ENCODE measurements at places on chromosomes 11 and 22.

GRCh38 chr11:19919050-19919561 lies 206.5 kb downstream of the NAV2 start:
- no peaks in the 10 kb centered on the region for H3K36me3 ChIP-seq
- H3K27ac ChIP-seq = no peak overlapping the region
- H3K4me3 ChIP-seq = no peak overlapping the region
- no peaks in the 10 kb centered on the region for H3K4me1 ChIP-seq
- peaks cover 11% of the 10 kb centered on the region for H3K27me3 ChIP-seq

DNA sequence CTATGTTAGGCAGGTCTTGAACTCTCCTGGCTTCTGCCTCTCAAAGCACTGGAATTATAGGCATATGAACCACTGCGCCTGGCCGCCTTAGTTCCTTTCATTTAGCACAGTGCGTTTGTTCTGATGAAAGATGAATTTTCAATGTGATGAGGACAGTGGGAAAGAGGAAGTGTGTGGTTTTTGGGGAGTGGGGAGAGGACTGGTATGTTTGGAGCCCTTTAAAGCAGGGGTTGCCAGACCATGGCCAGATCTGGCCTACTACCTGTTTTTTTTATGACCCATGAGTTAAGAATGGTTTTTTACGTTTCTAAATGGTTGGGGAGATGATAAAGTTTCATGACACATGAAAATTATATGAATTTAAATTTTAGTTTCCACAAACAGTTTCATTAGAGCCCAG lies 12.5 kb downstream of the ATXN10 start:
- peaks cover 7% of the 10 kb centered on the region for H3K4me1 ChIP-seq
- no peak overlapping the region for H3K4me3 ChIP-seq
- no peaks in the 10 kb centered on the region for H3K36me3 ChIP-seq
- DNase-seq = no peak
- H3K27ac ChIP-seq = no peak overlapping the region

GRCh38 chr11:124839128-124839971 lies 25.9 kb upstream of the ROBO3 start:
- peak overlapping the region; percentile 63 for H3K4me3 ChIP-seq
- H3K36me3 ChIP-seq = no peaks in the 10 kb centered on the region
- peaks cover 6% of the 10 kb centered on the region for H3K4me1 ChIP-seq
- no peak overlapping the region for H3K27ac ChIP-seq
- DNase-seq = no peak

DNA sequence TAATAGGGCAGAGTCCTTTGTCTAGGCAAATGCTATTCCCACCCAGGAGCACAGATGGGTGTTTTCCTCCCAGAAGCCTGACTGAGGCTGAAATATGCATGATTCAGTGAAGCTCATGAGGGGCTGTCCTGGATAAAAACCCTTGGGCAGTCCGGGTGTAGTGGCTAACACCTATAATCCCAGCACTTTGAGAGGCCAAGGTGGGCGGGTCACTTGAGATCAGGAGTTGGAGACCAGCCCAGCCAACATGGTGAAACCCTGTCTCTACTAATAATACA lies 48.6 kb upstream of the LMO2 start:
- H3K4me1 ChIP-seq = peaks cover 18% of the 10 kb centered on the region
- no peak overlapping the region for H3K27ac ChIP-seq
- H3K27me3 ChIP-seq = peaks cover 2% of the 10 kb centered on the region
- no peak for DNase-seq

- no peaks in the 10 kb centered on the region for H3K36me3 ChIP-seq
- H3K27ac ChIP-seq = no peak overlapping the region
- no peaks in the 10 kb centered on the region for H3K4me1 ChIP-seq
- no peak overlapping the region for H3K4me3 ChIP-seq
- H3K27me3 ChIP-seq = peaks cover 3% of the 10 kb centered on the region
Observed at GRCh38 chr11:30914143-30914762, 328.1 kb upstream of the MPPED2 start.

DNA sequence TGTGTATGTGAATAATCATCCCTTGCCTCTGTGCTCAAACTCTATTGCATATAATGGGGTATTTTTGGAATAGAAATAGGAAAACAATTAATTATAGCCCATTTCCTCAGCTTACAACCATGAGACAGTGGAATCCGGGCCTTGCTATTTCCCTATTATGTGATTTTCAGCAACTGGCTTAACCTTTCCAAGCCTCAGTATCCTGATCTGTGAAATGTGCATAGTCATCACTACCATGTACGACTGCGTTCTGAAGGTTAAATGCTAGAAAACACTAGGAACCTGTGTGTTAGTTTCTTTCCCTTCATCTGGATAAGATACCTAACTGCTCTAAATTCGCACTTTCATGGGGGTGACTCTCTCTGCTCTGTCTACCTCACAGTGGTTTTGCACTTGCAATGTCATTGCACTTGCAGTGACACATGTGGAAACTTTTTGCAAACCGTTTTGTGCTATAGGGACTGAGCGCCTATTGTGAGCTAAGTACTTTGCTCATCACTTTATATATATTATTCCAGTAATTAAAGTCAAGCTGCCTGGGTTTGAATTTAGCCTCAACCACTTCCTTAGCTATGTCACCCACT lies 48.3 kb downstream of the IRAG1 start:
- no peak overlapping the region for H3K4me3 ChIP-seq
- peaks cover 60% of the 10 kb centered on the region for H3K4me1 ChIP-seq
- no peak overlapping the region for H3K27ac ChIP-seq
- H3K36me3 ChIP-seq = peaks cover 5% of the 10 kb centered on the region
- no peaks in the 10 kb centered on the region for H3K27me3 ChIP-seq

DNA sequence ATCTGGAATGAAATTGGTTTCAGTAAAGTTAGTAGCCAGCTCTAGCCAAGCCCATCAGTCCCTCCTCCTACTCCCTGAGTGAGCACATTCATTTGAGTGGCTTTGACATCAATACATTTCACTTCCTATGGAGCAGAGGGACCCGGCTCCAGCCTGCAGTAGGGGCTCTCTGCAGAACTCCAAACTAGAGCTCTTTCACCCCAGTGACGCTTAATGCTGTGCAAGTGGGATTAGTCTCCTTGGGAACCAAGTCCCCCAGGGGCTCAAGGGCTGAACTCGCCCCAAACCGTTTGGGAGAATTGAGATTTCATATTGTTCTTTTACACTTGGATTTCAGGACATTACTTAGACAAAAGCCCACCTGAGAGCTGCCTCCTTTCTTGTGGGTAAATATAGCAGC lies 4.4 kb upstream of the FAM181B start:
- no peaks in the 10 kb centered on the region for H3K36me3 ChIP-seq
- H3K4me1 ChIP-seq = no peaks in the 10 kb centered on the region
- DNase-seq = no peak

DNA sequence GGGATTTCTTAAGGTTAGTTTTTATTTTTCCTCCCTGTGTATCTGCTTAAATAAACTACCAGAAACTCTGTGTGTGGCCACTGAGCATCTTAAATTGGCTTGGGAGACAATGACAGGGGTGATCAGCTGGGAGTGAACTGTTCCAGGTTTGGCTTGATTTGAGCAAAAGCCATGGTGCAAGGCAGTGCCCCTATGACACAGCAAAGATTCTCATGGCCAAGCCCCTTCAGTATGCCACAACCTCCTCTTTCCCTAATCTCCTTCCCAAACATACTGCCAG lies 370.5 kb downstream of the SOX6 start:
- no peaks in the 10 kb centered on the region for H3K4me1 ChIP-seq
- H3K27ac ChIP-seq = no peak overlapping the region
- H3K36me3 ChIP-seq = no peaks in the 10 kb centered on the region
- DNase-seq = no peak

DNA sequence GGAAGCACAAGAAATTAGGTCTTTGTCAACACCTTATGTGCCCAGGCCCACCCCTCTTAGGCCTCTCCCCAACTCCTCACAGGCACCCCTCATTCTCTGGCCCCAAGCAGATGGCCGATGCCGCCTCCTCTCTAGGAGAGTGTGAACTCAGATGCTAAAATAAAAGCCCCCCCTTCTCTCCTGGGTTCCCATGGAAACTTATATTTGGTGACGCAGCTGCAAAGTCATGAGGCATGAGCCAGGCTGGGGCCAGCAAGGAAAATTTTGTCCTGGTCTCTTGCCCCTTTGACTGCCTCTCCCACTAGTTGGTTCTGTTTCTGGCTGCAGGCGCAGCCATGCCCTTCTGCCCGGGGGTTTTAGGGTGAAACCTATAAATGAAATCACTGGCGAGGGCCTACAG lies 11.8 kb downstream of the RCOR2 start:
- H3K4me1 ChIP-seq = peaks cover 5% of the 10 kb centered on the region
- peaks cover 48% of the 10 kb centered on the region for H3K36me3 ChIP-seq
- H3K27me3 ChIP-seq = no peaks in the 10 kb centered on the region
- H3K4me3 ChIP-seq = no peak overlapping the region

GRCh38 chr11:64588701-64589100 lies 2.3 kb upstream of the SLC22A12 start:
- H3K4me3 ChIP-seq = no peak overlapping the region
- H3K27me3 ChIP-seq = peaks cover 27% of the 10 kb centered on the region
- H3K36me3 ChIP-seq = peaks cover 10% of the 10 kb centered on the region
- H3K4me1 ChIP-seq = no peaks in the 10 kb centered on the region
- DNase-seq = no peak

Measured in memory B cell (primary cell).